ENCODE measurements at places on chromosomes 1 and 21.

DNA sequence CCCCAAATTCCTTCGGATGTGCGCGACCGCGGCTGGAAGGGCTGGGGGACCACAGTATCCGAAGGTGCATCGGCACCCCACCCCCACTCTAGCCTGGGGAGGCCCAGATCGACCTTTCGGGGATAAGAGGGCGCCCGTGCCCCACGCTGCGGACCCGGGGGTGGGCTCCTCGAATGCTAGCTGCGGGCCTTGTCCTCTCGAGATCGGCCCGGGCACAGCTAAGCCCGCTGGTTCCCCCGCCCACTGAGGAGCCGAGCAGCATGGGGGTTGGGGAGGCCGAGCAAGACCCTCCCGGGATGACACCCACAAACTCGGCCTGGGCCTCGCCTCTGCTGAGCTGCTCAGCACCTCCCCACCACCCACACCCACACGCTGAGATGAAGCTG lies 653 bp upstream of the IFFO2 start:
- no peak for DNase-seq

GRCh38 chr1:104648269-104648691 lies 898.6 kb downstream of the AMY1C start:
- no peak for DNase-seq

- no peak for DNase-seq
Observed at GRCh38 chr21:33024201-33025103, 1.3 kb upstream of the OLIG2 start.

GRCh38 chr1:54160351-54160750 lies 7.6 kb upstream of the CDCP2 start:
- no peak for DNase-seq

DNA sequence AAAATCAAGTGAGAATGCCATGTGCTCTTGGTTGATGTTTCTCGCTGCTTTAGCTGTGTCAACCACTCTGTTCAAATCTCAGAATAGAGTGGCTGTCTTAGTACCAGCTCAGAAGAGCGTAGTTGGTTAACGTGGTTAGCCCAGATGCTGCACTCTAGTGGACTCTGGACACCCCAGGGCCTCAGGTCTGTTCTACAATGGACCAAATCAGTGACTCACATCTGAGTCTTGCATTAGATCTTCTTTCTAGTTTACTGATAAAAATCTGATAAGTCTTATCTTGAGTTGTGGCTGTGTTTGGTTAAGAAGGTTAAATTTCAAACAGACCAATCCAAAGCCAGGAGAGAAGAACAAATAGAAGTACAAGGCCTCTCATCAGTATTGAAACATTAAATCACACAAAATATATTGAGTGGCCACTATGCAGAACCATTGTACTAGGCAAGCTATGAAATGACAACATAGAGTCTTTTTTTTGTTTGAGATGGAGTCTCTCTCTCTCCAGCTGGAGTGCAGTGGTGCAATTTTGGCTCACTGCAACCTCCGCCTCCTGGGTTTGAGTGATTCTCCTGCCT lies 104.1 kb downstream of the NR5A2 start:
- DNase-seq: no peak

GRCh38 chr1:53731043-53731600 lies 7.8 kb downstream of the GLIS1 start:
- no peak for DNase-seq
